PC-3 (cell line): ENCODE measurements at places on chromosomes 12 and 14. TPM values are rescaled to one million over a fixed set of nuclear protein-coding genes. Genes with fewer than 3 reads are reported as not detected.

Gene SLIRP
- total RNA-seq: 904 and 934 TPM in 2 replicates

Gene CCT2
- total RNA-seq: 306 and 345 TPM in 2 replicates

Gene LMO3
- 2.3 TPM in 1 of 2 replicates, not detected in the other for total RNA-seq

Gene TAS2R30
- total RNA-seq: 0.66 and 2.0 TPM in 2 replicates

GRCh38 chr12:130622803-130623202 lies 93.3 kb downstream of the RIMBP2 start:
- no peaks in the 10 kb centered on the region for H3K27me3 ChIP-seq
- DNase-seq: no peak
- H3K27ac ChIP-seq: no peak overlapping the region
- no peaks in the 10 kb centered on the region for H3K4me1 ChIP-seq

GRCh38 chr12:27530157-27530922 lies 6.3 kb downstream of the PPFIBP1 start:
- H3K27me3 ChIP-seq: no peaks in the 10 kb centered on the region
- H3K4me3 ChIP-seq: no peak overlapping the region
- H3K27ac ChIP-seq: no peak overlapping the region
- H3K4me1 ChIP-seq: peaks cover 20% of the 10 kb centered on the region

GRCh38 chr12:52870361-52871290 lies 21.8 kb upstream of the KRT78 start:
- H3K36me3 ChIP-seq: no peaks in the 10 kb centered on the region
- DNase-seq: peak; percentile 78
- no peaks in the 10 kb centered on the region for H3K27me3 ChIP-seq
- peaks cover 51% of the 10 kb centered on the region for H3K4me1 ChIP-seq
- H3K27ac ChIP-seq: peak overlapping the region; percentile 97

GRCh38 chr14:69726761-69727511 lies 40.0 kb upstream of the SRSF5 start:
- peak overlapping the region; percentile 65 for H3K4me3 ChIP-seq
- no peaks in the 10 kb centered on the region for H3K27me3 ChIP-seq
- H3K4me1 ChIP-seq: 0 out of 2 replicates have a peak, but pooled peaks cover 4% of the 10 kb centered on the region
- no peaks in the 10 kb centered on the region for H3K36me3 ChIP-seq
- DNase-seq: peak; percentile 82

DNA sequence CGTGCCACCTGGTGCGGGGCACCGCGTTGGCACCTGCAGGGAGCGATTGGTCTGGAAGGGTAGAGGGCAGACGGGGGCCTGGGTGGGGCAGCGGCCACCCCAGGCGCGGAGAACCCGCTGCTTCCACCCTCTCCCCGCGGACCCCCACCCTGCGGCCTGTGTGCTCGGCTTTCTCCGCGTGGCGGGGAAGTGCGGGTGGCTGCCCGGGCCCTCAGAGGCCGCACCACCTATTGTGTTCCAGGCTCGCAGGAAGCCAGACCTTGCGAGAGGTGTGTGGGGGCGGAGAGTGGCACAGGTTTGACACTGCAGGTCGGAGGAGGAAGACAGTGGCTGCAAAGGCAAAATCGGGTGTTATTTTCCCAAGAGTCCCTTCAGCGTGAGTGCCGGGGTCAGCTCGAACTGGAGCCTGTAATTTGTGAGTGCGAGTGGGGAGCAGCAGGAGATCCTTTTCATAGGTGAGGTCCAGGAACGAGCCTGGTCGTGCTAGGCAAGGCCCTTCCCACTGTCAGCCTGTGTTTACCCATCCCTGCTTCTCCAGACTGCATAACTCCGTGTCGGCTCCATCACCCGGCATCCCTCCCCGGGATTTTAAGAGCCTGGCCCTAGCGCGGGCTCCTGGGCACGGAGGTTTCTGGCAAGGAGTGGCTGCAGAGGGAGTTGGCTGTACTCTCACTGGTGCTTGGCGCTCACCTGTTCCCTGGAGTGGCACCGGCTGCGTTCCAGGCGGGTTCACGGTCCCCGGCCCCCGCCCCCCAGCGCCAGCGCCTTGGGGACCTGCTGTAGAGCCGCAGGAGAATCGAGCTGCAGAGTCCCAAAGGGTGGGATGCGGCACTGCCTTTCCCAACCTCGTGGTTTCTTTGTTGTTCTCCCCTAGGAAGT lies 935 bp downstream of the TBC1D30 start:
- H3K36me3 ChIP-seq: peaks cover under 1% of the 10 kb centered on the region; the same call in 1 of the 2 replicates
- H3K27me3 ChIP-seq: no peaks in the 10 kb centered on the region
- H3K4me1 ChIP-seq: 0 out of 2 replicates have a peak, but pooled peaks cover 4% of the 10 kb centered on the region

GRCh38 chr14:61494018-61494417 lies 172.6 kb downstream of the PRKCH start:
- no peak for DNase-seq
- H3K27ac ChIP-seq: no peak overlapping the region
- H3K36me3 ChIP-seq: 0 out of 2 replicates have a peak, but pooled peaks cover 4% of the 10 kb centered on the region
- H3K4me1 ChIP-seq: peaks cover 37% of the 10 kb centered on the region
- H3K4me3 ChIP-seq: no peak overlapping the region
- H3K27me3 ChIP-seq: no peaks in the 10 kb centered on the region

- no peaks in the 10 kb centered on the region for H3K36me3 ChIP-seq
- H3K4me1 ChIP-seq: peaks cover 12% of the 10 kb centered on the region
- no peaks in the 10 kb centered on the region for H3K27me3 ChIP-seq
- no peak overlapping the region for H3K4me3 ChIP-seq
- no peak overlapping the region for H3K27ac ChIP-seq
Measured at GRCh38 chr12:1720494-1720893, 29.6 kb downstream of the ADIPOR2 start.

GRCh38 chr12:52552055-52552454 lies 890 bp downstream of the KRT71 start:
- no peaks in the 10 kb centered on the region for H3K36me3 ChIP-seq
- no peak overlapping the region for H3K27ac ChIP-seq
- H3K4me1 ChIP-seq: no peaks in the 10 kb centered on the region
- H3K27me3 ChIP-seq: peaks cover 45% of the 10 kb centered on the region
- DNase-seq: no peak

DNA sequence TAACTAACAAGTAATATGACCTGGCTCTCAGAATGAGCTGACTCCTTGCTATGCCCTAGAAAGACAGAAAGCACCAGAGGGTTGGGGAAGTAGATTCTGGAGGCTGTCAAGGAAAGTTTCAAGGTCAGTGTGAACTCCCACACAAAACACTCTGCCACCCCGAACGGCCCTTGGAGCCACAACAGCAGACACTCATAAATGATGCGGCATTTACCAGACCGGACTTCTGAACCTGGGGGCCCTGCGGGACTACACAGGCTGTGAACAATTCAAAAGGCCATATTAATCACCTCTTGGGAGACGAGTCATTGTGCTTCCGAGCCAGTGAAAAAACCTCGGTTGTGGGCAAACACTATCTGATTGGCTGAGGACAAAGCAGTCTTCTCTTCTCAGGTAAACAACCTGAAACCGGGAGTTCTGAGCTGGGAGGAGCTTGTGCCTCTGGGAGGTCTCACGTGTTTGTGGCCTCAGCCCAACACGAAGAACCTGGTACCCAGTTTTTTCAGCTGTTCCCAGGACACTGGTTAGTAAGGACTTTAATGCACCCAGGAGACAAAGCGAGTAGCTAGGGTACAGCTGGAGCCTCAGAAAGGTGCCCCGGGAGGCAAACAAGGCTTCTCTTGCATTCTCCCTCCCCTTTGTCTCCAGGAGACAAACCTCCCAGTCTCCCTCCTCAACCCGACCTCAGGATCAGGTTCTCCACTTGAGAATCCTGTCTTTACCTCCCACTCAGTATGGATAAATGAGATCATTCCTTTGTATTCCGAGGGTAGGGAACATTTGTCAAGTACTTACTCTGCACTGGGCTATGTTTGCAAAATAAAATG lies 35.3 kb downstream of the VWF start:
- DNase-seq: peak; percentile 84
- H3K36me3 ChIP-seq: no peaks in the 10 kb centered on the region
- H3K4me1 ChIP-seq: peaks cover 50% of the 10 kb centered on the region
- no peaks in the 10 kb centered on the region for H3K27me3 ChIP-seq
- peak overlapping the region; percentile 51 for H3K27ac ChIP-seq

- no peak for DNase-seq
- no peak overlapping the region for H3K4me3 ChIP-seq
- H3K36me3 ChIP-seq: no peaks in the 10 kb centered on the region
- H3K4me1 ChIP-seq: no peaks in the 10 kb centered on the region
- no peak overlapping the region for H3K27ac ChIP-seq
Measured at GRCh38 chr12:34304001-34304400, 281.7 kb downstream of the ALG10 start.

- no peak for DNase-seq
- peak overlapping the region; percentile 30; the same call in 1 of the 2 replicates for H3K4me3 ChIP-seq
- peaks cover 74% of the 10 kb centered on the region for H3K36me3 ChIP-seq
- H3K27me3 ChIP-seq: no peaks in the 10 kb centered on the region
Measured at GRCh38 chr12:133106253-133106652, 23.8 kb downstream of the ZNF891 start.

DNA sequence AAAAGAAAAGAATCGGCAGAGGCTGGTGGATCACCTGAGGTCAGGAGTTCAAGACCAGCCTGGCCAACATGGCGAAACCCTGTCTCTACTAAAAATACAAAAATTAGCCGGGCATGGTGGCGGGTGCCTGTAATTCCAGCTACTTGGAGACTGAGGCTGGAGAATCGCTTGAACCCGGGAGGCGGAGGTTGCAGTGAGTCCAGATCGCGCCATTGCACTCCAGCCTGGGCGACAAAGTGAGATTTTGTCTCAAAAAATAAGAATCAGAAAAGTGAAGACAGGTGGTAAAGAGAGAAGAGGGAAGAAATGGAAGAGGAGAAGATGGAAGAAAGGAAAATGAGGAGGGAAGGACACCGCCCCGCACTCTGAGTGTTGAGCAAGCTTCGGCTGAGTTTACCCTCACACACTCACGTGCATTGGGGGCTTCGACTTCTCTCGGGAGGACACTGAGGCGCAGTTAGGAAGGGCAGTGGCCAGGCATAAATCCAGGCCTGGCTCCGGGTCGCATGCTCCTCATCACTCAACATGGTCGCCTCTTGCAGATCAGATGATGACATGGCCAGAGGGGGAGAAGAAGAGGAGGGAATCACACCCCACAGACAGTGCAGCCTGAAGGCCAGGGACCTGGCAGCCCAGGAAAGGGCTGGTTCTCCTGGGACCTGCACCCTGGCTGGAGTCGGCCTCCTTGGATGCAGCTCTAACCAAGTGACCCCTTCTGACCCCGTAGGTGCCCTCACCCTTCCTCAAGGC lies 61.1 kb downstream of the PRMT8 start:
- no peak overlapping the region for H3K4me3 ChIP-seq
- H3K27me3 ChIP-seq: peaks cover 27% of the 10 kb centered on the region; the same call in 1 of the 2 replicates
- H3K4me1 ChIP-seq: no peaks in the 10 kb centered on the region
- DNase-seq: no peak
